Effector CD4-positive, alpha-beta T cell (primary cell): ENCODE measurements at places on chromosomes 12 and 14.

DNA sequence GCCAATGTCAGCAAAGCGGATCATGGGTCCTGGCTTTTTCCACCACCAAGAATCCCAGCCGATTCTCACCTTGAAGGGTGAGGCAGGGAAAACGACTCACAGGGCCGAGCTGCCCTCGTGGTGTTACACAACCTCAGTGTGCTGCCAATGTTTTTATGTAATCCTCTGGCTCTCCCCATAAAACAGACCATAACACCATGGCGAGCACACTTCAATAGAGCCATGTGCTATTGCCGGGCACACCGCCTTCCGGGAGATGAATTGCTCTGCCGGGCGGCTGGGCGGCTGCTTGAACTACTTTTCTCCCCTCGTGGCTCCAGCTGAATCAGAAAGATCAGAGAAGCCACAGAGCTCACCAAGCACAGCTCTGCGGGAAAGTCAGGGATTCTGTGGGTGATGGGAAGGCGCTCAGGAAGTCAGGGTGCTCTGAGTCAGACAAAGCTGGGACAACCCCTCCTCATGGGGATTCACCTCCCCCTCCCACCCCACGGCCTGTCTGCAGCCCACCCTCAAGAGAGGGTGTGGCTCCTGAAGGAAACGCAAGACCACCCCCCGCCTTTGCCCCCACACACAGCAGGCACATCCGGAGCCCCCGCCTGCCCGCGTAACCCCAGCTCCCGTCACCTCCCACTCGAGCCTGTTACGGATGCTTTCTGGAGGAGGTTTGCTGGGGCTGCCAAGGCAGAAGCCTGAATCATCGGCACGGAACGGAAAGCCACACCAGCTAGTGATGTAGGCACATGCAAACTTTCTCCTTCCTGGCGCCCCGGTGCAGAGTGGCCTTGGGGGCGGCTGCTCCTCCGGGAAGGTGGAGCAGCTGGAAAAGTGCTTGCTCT is 1.8 kb downstream of the GALNT9 start:
- DNase-seq, result no peak

GRCh38 chr12:7877420-7877819 is 4.7 kb upstream of the SLC2A14 start:
- no peak for DNase-seq

DNA sequence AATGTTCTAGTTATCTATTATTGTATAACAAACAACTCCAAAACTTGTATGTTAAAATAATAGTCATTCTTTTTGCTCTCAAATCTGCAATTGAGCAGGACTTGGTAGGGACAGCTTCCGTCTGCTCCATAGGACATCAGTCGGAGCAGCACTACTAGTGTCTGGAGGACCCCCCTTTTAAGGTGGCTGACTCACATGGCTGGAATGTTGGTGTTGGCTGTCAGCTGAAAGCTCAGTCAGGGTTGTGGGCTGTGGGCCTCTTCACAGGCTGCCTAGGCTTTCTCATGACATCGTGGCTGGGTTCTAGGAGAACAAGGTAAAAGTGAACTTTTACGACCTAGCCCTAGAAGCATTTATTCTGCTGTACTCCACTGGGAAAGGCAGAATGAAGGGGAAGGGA is 160.6 kb downstream of the ANO4 start:
- DNase-seq, result no peak

GRCh38 chr12:116043659-116044535 is 233.6 kb downstream of the MED13L start:
- DNase-seq, result no peak

- DNase-seq, result no peak
These were observed 22.2 kb upstream of the TRPV4 start for GRCh38 chr12:109855377-109855776.

DNA sequence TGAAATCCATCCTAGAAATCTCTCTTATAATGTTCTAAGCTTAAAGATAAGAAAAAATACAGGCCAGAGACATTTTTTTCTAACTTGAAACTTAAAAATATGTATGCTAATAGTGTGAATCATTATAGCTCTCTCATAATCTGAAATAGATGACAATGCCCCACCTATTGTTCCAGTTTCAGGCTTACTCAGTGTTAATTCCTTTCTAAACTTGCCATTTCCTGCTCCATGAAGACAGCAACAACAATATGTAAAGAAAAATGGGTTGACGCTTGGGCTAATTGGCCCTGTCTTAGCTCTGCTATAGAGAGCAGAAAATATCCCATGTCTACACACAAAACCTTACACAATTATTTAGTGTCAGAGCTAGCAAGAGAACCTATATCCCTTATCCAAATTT is 37.1 kb downstream of the LMO3 start:
- no peak for DNase-seq

DNA sequence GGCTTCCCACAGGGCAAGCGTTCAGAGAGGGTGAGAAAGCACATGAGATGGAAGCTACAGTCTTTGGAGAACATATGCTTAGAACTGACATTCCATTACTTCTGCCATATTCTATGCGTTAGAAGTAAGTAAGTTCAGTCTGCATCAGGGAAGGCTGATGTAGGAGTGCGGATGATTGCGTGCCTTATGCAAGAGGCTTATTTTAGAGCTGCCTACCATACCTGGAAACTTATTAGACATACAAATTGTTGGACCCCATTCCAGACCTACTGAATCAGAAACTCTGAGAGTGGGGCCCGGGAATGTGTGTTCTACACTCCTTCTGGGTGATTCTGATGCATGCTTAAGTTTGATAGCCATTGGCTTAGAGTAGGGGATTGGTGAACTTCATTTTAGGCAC is 174.9 kb downstream of the KTN1 start:
- no peak for DNase-seq

DNA sequence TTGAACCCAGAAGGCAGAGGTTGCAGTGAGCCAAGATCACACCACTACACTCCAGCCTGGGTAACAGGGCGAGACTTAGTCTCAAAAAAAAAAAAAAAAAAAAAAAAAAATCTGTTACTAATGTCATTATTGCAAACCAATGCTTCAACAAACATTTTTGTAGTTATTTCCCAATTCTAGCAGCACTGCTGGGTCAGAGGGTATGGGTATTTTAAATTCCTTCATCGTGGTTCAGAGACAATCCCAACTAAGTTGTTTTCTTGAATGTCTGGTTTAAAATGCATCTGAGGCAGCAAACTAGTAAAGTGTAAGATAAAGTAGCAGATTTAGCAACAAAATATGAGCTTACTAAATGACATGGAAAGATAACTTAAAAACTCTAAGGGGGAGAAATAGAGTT is 65.6 kb downstream of the FERMT2 start:
- DNase-seq, result no peak

- no peak for DNase-seq
These were observed 64.5 kb upstream of the DAAM1 start for GRCh38 chr14:59123975-59124374.

GRCh38 chr14:71314717-71315116 is 407.5 kb downstream of the PCNX1 start:
- DNase-seq, result no peak

GRCh38 chr14:104973385-104974145 is 4.6 kb downstream of the AHNAK2 start:
- no peak for DNase-seq

- DNase-seq, result peak; percentile 33
These were observed 2.4 kb upstream of the NAB2 start for GRCh38 chr12:57086493-57087009.

- DNase-seq, result no peak
These were observed 42.9 kb downstream of the TESPA1 start for GRCh38 chr12:54941659-54942058.
